ENCODE measurements at places on chromosomes 1 and 21.

- no peak for DNase-seq
Measured at GRCh38 chr1:69794831-69795230, 227.1 kb downstream of the LRRC7 start.

DNA sequence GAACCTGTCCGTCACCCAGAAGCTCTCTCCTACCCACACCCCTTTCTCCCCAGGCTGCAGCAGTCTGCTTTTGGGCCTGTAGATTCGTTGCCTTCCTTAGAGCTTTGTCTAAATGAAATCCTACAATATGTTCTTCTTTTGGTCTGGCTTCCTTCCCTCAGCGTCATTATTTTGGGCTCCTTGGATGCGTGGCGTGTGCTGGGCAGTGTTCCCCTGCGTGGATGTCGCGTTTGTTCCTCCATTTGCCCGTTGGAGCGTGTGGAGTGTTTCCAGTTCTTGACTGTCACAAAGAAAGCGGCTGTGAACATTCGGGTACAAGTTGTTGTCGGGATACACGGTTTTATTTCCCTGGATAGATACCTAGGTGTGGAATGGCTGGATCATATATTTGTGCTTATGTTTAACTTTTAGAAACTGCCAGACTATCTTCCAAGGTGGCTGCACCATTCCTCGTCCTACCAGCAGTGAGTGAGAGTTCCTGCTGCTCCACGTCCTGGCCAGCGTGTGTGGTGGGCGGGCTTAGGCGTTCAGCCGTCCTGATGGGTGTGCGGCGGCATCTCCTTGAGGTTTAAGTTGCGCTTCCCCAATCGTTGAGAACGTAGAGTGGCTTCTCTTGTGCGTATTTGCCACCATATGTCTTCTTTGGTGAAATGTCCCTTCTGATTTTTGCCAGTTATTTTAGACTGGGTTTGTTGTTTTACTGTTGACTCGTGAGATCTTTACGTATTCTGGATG lies 31.7 kb downstream of the SKI start:
- no peak for DNase-seq

DNA sequence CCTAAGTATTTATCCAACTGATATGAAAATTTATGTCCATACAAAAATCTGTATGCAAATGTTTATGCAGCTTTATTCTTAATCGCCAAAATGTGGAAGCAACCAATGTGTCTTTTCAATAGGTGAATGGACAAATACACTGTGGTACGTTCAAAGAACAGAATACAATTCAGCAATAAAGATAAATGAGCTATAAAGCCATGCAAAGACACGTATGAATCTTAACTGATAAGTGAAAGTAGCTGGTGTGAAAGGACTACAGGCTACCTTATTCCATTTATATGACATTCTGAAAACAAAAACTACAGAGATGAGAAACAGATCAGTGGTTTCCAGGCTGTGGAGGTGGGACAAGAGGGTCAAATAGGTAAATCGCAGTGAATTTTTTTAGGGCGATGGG lies 419.6 kb upstream of the B3GALT2 start:
- no peak for DNase-seq

DNA sequence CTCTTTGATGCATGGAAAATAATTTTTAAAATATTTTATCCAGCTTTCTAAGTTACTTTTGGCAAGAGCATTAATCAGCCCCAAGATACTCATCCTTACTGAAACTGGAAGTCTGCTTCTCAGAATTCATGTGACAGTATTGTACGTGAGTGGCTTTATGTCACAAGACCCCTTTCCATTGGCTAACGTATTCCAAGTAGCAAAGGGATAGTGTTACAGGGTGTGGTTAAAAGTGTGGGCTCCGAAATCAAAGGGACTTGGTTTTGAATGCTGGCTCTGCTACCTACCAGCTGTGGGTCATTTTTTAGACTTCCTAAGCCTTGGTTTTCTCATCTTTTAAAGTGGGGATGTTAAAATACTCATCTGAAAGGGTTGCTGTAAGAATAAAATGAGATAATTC lies 91.7 kb downstream of the RHOU start:
- DNase-seq: no peak

GRCh38 chr21:45459171-45460010 lies 54.4 kb downstream of the COL18A1 start:
- no peak for DNase-seq

DNA sequence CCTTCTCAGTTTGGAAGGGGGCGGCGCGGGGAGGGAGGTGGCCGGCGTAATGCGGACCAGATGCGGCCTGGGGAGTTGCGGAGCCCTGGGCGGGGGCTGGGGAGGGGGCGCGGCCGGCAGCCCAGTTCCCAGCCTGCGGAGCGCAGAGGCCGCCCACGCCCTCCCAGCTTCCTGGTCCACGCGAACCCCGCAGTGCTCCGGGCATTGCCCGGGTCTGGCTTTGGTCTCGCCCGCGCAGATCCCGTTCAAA lies 695 bp downstream of the DMBX1 start:
- no peak for DNase-seq

DNA sequence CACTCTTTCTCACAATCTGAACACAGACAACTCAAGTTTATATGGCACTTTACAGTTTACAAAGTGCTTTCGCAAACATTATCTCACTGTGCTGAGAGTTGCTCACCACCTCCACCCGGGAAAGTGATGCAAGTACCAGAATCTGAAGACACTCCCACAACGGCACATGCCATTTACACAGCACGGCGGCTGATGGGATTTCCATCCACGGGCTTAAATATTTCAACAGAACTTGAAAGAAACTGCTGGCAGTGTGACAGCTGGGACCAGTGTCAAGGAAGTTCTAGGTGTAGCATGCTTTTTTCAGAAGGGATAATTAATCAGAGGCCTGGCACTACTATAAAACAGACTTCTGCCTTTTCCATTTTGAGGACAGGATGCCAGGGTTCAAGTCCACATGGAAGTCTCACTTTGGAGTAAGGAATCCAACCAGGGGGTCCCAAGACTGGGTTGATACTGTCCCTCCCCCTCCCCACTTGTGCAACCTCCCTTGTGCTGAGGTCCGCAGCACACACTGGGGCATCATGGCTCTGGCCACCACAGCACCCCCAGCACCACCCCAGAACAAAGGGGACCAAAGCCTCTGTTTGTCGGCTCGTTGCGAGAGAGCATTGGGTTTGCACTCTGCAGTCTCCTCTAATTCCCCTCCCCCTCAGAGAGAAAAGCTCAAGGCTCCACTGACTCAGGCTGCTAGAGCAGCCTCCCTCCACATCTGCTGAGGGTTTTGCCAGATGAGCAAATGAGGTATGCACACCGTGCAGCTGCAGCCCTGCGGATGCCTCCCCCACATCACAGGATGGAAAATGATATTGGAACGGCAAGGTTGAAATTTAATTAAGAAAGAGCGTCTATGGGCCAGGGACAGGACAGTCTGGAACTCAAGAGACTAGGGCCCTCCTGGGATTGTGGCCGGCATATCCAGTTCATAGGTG lies 154.9 kb downstream of the TGFBR3 start:
- no peak for DNase-seq

GRCh38 chr1:173048621-173049321 lies 2.0 kb downstream of the TNFSF18 start:
- no peak for DNase-seq

- DNase-seq: no peak
Measured at GRCh38 chr1:43513471-43514173, 17.1 kb upstream of the PTPRF start.

GRCh38 chr1:119603695-119604094 lies 44.4 kb downstream of the ZNF697 start:
- no peak for DNase-seq

DNA sequence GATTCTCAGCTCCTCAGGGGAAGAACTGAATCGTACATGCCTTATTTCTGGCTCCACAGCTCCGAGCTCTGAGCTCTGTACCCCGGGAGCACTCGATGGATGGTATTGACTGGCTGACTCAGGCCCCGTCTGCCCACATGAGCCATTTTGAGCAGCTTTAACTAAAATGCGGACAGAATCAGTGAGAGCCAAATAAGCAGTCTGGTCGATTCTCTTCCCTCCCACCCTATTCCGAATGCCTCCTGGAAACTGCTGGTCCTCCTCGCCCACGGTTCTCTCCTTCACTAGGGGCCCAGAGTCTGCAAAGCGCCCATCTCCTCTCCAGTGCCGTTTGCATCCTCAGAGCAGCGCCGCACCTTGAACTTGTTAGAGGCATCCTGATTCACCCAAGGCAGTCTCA lies 125.9 kb upstream of the IRF2BP2 start:
- DNase-seq: no peak

DNA sequence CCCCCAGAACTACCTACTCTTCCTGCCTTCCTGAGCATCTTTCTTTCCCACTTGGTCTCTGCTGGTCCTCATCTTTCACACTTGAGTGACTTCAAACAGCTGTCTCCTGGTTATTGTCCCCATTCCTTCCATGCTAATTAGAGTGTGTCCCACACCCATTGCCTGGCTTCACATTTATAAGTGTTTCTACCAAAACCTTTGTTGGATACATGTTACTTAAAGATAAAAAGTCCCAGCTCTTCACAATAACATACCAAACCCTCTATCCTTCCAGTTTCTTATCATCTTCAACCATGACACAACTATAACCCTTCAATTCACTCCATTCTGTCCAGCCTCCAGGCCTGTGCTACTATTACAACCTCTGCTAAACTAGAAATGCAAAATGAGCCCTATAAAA lies 41.0 kb downstream of the VCAM1 start:
- DNase-seq: no peak

DNA sequence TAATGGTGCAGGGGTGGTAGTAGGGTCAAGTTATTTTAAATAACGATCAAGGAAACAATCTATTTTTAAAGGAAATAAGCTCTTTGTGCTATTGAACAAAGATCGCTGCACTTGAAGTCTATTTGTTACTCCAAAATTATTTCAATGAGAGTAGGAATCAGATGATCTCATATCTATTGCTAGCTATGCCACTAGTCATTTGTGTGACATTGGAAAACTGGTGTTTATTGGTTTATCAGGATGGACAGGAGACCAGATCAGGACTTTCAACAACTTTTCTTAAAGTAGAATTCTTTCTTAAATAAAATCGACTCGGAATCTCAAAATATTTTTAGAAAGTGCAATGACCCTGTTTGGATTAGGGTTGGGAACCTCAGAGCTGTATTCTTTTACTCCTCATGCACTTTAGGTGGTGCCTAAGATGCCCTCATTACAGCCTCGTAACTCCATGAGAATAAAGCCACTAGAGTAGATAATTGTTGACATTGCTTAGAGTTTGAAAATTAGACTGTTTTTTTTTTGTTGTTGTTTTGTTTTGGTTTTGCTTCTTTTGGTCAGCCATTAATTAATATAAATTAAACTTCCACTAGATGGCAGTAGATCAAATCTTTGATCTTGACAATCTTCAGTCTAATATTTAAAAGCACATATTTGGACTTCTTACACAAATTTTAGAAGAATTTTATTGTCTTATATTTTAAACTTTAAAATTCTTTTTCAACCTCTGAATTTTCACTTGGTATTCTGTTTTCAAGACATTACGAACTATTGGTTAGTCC lies 352.4 kb downstream of the USP25 start:
- peak; percentile 11 for DNase-seq

DNA sequence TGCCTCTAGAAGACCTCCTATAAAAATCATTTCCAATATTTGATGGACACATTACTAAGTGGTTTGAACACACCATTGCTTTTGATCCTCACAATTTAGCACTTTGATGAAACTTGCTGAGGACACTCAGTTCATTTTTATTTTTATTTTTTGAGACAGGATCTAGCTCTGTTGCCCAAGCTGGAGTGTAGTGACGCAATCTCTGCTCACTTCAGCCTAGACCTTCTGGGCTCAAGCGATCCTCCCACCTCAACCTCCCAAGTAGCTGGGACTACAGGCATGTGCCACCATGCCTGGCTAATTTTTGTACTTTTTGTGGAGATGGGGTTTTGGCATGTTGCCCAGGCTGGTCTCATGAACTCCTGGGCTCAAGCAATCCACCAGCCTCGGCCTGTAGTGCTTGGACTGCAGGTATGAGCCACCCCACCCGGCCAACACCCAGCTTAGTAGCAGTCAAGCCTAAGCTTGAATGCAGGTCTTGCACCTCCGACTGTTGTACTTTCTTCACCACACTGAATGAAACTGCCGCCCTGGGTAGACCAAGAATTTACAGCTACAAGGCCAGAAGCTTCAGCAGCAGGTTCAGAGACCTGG lies 24.8 kb upstream of the ATP2B4 start:
- no peak for DNase-seq

- DNase-seq: no peak
Measured at GRCh38 chr1:87926131-87926830, 597.6 kb downstream of the LMO4 start.

DNA sequence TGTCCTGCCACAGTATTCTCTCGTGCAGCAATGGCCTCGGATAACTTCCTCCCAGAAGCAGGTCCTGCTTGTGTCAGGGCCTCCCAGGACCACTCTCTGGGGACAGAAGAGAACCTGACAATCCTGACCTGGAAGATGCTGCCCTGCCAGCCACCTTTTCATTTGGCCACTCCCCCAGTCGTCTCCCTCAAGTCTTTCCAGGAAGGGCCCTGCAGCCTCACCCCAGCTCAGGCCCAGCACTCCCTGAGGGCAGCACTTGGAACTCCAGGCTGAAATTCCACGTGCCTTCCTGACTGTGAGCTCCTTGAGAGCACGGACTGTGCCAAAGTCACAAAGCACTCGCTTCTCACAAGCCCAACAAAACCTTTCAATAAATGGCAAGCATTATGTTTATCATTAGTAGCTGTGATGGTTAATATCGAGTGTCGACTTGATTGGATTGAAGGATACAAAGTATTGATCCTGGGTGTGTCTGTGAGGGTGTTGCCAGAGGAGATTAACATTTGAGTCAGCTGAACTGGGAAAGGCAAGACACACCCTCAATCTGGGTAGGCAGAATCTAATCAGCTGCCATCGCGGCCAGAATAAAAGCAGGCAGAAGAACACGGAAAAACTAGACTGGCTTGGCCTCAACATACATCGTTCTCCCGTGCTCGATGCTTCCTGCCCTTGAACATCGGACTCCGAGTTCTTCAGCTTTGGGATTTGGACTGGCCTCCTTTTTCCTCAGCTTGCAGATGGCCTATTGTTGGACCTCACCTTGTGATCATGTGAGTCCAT lies 2.3 kb upstream of the CLEC20A start:
- DNase-seq: no peak

DNA sequence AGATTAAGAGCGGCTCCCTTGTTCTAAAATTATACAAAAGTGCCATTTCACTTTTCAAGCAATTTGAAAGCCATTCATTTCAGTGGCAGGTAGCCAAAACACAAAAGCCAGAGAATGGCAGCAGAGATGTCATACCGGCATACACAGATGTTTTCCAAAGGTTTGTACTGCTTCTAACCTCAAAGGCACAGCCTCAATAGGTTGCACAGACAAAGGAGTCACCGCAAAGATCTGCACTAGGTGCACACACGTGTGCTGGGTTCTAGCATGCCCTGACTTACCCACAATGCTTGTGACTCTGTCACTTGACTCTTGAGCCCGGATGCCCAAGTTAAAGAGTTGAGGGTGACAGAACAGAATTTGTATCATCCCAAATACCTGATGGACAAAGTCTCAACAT lies 448.9 kb upstream of the ADGRL2 start:
- no peak for DNase-seq

Measured in Kasumi-1 (cell line).